ENCODE measurements at places on chromosomes 6 and 20.

GRCh38 chr6:150410906-150411305 lies 42.1 kb downstream of the IYD start:
- no peak for DNase-seq

- no peak for DNase-seq
Measured at GRCh38 chr6:81609736-81610135, 142.7 kb downstream of the TENT5A start.

- DNase-seq: no peak
Measured at GRCh38 chr6:159842035-159842434, 42.0 kb downstream of the PNLDC1 start.

GRCh38 chr20:4512891-4513550 lies 208.7 kb upstream of the PRND start:
- no peak for DNase-seq

- no peak for DNase-seq
Measured at GRCh38 chr20:19021406-19022117, 190.9 kb upstream of the SLC24A3 start.

DNA sequence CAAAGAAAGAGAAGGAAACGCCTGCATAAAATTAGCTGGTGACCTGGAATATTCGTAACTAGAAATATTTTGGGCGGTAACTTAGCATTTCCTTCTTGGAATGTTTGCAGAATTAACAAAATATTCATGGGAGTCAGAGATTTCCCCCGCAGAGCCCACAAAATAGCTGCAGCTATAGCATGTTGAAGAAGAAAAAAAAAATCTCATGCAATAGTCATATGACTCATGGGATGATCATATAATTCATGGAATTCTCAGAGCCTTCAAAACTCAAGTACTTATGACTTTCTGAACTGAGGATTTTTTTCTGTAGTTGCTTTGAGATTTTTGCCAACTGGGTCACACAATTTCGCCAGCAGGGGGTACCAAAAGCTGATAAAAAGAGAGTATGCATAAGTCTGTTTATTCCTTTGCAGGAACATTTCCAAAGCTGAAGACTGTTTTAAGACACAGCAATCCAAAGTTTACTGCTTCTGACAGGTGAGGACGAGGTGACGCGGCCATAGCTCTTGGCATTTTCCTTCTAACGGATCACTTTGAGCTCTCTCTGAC lies 586.0 kb upstream of the CHD6 start:
- peak; percentile 7 for DNase-seq
